ENCODE measurements at places on chromosomes 16 and 17.

GRCh38 chr16:62712566-62712965 lies 676.3 kb upstream of the CDH8 start:
- no peak for DNase-seq

DNA sequence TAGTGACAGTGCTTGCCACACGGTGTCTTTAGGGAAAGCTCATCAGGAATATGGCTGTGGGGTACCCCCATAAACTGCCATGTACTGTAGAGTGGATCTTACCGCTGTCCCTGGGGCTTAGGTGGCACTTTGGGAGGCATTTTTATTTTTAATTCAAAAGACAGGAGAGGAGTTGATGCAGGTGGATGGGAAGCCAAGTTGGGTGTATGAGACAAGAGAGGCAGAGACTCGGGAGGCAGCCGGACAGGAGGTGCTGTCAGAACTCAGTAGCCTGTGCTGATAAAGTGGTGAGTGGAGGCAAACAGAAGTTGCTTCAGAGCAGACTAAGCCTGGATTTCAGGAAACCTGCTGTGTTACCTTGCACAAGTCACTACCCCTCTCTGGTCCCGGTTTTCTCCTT lies 185.9 kb downstream of the TMEM132E start:
- DNase-seq: no peak

GRCh38 chr16:71351558-71351901 lies 7.0 kb upstream of the CALB2 start:
- DNase-seq: no peak

DNA sequence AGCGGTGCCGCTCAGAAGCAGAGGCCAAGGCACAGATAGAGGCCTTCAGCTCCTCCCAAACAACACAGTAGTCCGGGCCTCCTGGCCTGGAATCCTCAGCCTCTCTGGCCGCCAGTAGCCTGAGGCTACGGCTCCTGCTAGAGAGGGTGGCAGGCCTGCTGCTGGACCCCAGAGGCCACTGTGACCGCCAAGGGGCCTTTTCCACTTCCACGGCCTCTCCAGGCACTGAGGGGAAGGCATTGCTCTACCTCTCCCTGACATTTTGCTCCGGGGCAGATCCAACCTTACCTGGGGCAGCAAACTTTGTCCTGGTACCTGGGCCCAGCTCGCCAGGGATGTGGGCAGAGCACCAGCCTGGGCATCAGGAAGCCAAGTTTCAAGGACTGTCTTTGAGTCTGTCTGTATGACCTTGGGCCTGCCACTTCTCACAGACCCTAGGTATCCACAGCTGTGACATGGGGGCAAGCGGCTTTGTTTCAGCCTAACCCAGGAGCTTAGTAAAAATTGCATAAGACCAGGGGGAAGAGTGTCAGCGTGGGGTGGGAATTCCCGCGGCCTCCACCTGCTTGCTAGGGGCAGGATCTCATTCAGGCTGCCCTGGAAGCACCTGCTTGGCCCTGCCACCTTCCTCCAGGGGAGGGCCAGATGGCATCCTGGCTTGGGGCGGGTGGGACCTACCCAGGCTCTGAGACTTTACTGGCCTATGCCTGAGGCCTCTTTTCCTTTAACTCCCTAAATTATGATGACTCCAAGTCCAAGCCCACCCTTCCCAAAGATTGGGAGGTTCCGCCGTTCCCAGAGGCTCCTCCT lies 33.2 kb downstream of the ADGRG5 start:
- no peak for DNase-seq

DNA sequence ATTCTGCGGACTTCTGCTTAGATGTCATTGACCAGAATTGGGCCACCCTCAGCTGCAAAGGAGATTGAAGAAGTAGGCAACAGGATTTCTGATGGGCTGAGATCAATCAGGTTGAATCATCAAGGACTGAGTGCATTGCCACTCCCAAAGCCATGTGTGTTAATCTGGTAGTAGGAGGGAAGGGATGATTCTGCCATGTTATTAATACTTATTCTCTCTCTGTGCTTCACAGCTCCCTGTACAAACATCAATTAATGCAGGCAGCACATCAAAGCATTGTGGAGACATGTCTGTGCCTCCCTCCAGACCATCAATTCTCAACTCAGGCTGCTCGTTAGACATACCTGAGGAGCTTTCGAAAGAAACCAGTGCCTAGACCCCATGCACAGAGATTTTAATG lies 11.6 kb downstream of the LRRC3C start:
- DNase-seq: no peak

- DNase-seq: no peak
Observed at GRCh38 chr17:36532435-36532975, 2.2 kb downstream of the MYO19 start.

Data from SK-N-MC (cell line).